ENCODE measurements at places on chromosomes 11 and 22.

GRCh38 chr11:125559888-125560287, 9.4 kb upstream of the EI24 start:
- no peak for DNase-seq

DNA sequence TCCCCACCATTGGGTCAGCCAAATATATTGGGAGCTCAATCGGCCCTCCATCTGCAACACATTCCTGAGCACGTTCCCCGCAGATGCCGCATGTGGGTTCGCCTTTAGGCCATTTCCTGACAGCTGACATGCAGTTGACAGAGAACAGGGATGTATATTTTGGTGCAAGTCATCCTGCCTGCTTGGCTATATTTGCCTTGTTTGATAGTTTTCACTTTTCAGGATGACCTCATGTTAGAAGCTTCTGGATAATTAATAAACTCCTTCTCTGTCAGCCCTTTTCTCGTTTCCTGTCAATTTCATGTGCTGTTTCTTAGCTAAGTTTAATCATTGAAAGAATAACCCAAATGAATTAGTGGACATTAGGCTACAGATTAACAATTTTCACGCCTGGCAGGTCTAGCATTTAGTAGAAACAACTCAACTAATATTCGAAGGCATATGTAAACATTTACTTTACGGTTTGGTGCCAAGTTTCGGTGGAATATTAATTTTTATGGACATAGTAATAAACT, 105.8 kb upstream of the SLC5A12 start:
- no peak for DNase-seq

- DNase-seq = no peak
Observed at GRCh38 chr11:134063124-134063495, 5.8 kb upstream of the JAM3 start.

- DNase-seq = no peak
Observed at GRCh38 chr11:119537306-119538253, 114.6 kb upstream of the THY1 start.

DNA sequence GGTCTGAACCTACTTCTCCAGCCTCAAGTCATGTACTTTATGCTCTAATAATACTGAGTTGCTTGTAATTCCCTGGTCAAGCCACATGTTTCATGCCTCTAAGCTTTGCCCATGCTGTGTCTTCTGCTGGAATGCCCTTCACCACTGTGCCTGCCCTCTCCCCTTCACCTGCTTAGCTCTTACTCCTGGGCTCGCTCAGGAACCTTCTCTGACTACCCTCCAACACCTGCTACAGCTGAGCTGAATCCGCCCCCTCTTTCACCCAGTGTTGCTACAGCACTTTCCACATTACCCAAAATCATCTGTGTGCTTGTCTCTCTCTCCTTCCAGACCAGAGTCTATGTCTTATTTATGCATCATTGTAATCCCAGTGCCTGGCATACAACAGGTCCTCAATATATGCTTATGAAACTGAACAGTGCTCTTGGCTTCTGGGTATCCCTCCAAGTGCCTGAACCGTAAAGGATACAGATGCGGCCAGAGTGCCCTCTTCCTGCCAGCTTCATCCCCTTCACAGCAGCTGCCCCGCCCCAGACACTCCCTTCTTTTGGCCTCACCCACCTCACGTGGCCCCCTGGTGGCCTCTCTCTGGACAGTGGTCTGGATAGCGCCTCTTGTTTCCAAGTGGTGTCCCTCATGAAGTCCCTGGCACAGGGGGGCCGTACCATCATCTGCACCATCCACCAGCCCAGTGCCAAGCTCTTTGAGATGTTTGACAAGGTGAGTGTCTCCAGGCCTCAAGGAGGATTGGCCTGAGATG, 7.1 kb downstream of the ABCG4 start:
- no peak for DNase-seq

GRCh38 chr22:30328466-30329049, 1.8 kb upstream of the TBC1D10A start:
- no peak for DNase-seq

DNA sequence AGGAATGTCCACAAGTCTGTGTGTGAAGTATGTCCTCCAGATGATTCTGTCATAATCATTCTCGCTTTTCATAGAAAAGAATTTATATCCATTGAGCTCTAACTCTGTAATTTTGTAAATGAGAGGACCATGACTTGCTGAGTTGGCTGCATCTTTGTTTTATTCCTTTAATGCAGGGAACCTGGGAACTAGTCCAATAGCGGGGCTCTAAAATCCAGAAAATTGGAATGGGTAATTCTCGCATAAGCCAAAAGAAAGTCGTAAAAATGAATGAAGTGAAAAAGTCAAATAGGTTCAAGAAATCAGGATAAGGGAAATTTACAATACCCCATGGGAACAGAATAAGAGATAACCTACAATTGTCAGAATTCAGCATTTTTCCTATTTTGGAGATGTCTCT, 232.5 kb downstream of the RAB38 start:
- no peak for DNase-seq

DNA sequence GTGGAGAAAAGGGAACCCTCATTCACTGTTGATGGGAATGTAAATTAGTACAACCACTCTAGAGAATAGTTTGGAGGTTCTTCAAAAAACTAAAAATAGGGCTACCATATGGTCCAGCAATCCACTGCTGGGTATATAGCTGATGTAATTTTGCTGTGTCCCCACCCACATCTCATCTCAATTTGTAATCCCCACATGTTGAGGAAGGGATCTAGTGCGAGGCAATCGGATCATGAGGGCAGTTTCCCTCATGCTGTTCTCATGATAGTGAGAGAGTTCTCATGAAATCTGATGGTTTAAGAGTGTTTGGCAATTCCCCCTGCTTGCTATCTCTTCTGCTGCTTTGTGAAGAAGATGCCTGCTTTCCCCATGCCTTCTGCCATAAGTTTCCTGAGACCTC, 17.1 kb upstream of the OR52M1 start:
- no peak for DNase-seq

GRCh38 chr11:2301631-2302305, at the start of the genes C11orf21 and TSPAN32:
C11orf21 (minus strand) TSS chr11:2301918; CDS start chr11:2301808, 110 bp downstream.
TSPAN32 (plus strand) TSS chr11:2302013; CDS start chr11:2302150, 137 bp downstream.
- peak; percentile 20 for DNase-seq

- DNase-seq = peak; percentile 84
Observed at GRCh38 chr22:41998361-41999261, at the start of gene WBP2NL. WBP2NL (plus strand) TSS chr22:41998788; CDS start chr22:41998819, 31 bp downstream.

GRCh38 chr22:38292694-38293093, 19.9 kb upstream of the TMEM184B start:
- DNase-seq = no peak

DNA sequence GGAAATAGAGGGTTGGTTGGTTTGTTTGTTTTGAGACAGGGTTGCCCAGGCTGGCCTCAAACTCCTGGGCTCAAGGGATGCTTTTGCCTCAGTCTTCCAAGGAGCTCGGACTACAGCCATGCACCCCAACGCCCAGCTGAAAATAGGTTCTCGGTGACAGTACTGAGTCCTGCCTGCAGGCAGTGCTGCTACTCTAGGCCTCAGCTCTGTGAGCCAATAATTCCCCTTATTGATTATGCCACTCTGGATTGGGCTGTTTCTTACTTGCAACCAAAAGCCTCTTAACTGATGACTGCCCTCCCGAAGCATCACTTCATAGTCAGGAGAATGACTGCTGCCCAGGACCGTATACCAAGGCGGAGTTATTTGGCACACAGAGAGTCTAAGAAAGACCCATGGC, 1.2 kb upstream of the C11orf16 start:
- DNase-seq = no peak

GRCh38 chr22:35521358-35522224, 19.0 kb upstream of the RASD2 start:
- no peak for DNase-seq

DNA sequence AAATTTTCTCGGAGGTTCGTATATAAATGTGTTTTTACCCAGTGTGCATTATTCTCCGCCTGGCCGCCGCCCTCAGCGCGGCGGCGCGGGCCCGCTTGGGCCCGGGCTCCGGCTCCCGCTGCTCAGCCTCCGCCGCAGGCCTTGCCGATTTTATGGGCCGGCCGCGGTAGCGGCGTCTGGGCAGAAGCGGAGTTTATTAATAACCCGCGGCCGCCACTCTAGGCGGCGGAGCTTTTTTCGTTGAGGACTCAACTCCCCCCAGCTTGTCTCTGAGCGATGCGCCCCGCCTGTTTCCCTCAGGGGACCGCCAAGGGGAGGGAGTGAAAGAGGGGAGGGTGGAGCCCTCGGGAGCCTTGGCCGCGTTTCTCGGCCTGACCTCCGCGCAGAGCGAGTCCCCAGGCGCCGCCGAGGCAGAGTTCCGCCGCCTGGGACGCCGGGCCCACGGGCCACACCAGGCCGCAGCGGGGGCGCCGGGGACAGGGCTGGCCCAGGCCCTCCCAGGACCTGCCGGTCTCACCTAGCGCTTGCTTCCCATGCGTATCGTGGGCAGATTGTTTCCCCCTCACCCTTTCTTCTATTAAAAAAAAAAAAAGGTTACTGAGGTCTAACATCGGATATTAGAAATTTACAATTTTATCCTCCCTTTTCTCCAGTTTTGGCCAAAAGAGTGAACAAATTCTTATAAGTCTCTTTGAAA, 399 bp downstream of the ZNF143 start:
- peak; percentile 67 for DNase-seq

GRCh38 chr22:45814198-45814597, 142.6 kb downstream of the ATXN10 start:
- no peak for DNase-seq

DNA sequence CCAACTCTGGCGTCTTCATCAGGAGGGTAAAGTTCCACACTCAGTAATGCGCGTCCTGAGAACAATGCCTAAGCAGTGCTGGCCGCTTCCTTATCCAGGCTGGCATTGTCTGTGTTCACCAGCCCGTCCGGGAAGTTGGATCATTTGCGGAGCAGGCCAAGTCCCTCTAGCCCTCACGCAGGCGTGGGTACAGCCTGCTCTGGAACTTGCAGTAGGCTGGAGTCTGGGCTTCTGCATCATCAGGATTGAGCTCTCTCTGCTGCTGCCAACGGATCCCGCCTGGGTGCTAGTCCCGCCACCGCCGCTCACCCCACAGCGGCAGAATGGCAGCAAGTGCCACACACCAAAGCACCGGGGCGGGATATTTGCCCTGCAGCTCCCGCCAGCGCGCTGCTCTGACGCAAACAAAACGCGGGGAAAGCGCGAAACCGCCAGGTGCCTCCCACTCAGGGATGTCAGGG, 29.0 kb downstream of the GLYATL1 start:
- DNase-seq = no peak

GRCh38 chr22:25883482-25884033, 141.6 kb downstream of the MYO18B start:
- DNase-seq = no peak
